ENCODE measurements at places on chromosomes 4 and X.

GRCh38 chr4:102080184-102080583 lies 265.1 kb downstream of the SLC39A8 start:
- DNase-seq = no peak

DNA sequence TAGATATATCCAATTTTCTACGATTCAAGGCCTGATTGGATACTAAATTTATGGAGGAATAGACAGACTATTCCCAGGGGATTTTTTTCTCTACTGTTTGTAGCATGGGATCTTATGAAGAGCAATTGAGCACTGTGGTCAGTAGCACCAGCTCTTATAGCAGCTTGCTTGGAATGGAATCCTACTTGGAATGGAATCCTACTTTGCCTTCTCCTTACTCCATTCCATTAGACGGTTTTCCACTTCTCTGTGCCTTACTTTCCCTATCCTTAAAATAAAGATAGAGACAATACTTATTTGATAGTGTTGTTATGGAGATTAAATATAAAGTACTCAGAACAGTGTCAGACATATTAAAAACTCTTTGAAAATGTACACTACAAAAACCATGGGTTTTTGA lies 133.5 kb downstream of the BTC start:
- DNase-seq = no peak

DNA sequence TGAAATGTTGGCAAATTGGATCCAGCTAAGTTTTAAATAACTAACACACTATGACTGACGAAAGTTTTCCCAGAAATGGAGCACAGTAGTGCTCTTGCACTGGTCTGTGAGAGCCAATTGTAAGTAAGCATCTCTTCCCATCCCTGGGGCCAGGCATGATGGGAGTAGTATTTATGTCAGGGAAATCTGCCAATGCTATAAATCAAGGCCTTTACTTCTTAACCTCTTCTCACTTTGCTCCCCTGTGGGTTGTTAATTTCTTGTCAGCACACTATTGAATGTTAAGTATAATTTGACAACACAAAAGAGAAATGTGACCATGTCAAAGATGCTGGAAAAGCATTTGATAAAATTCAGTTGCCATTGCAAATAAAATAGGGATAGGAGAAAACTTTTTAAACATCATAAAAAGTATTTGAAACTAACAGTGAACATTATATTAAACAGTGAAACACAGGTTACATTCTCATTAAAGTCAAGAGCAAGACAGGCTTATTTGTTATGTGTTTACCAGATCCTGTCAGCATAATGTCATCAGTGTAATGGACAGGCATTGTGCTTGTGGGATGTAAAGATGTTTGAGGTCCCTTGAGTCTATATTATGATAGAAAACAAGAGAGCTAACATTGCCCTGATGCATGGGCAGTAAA lies 5.0 kb downstream of the F8A1 start:
- DNase-seq = no peak

DNA sequence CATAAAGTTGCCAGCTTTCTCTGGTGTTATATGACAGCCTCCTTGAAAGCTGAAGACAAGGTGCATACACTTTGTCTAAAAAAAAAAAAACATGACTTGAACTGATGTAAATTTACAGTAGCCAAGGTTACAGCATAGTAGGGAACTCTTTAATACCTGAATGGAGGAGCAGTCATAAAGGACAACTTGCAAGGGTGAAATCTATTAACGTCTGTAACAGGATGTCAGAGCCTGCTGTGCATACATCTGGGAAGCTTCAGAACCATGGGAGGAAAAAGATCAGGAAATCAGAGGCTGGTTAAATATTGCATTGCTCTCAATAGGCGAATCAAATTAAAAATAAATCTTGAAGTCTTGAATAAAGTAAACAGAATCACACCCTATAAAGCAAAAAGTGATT lies 484.0 kb upstream of the CTSO start:
- DNase-seq = no peak

GRCh38 chr4:6881908-6882307 lies 27.7 kb upstream of the TBC1D14 start:
- DNase-seq = peak; percentile 20

- DNase-seq = no peak
Observed at GRCh38 chrX:9957743-9958142, 9.4 kb upstream of the CLDN34 start.

DNA sequence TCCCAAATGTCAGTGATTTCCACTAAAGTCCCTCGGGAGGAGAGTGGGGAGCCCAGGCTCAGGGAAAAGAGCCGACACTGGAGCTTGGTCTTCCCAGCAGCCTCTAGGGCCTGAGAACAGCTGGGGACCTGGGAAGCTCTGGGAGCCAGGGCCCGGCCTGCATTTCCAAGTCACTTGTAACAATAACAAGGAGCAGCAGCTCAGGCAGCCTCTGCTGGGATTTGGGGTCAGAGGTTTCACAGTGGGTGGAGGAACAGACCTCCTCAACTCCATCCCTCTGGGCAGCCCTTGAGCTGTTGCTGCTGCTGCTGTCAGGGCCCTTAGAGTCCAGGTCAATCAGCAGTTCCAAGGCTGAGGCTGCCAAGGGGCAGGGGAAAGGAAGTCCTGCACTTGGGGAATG lies 11.1 kb downstream of the STARD8 start:
- DNase-seq = no peak

DNA sequence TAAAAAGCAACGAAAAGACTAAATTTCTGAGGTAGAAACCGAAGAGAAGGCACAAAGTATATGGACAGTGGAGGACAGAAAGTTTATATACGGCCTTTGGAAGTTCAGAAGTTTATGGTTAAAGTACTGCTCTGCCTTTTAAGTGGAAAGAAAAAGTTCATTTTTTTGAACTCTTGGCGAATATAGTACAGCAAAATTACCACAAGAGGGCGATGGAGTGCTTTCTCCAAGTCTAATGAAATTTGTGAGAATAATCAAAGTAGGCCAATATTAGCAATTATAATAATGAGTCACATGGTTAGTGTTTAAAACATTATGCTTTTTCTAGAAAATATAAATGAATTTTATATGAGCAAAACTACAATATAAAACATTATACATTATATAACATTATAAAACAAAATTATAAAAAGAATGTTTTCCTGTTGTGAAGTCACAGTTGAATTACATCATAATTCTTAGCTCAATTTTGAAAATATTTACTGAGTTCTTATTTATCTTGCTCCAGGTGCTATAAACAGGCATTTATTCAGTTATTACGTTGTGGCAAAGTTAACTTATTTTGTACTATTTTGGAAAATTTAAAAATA lies 136.2 kb upstream of the BMPR1B start:
- no peak for DNase-seq

- DNase-seq = no peak
Observed at GRCh38 chr4:186134257-186134656, 29.8 kb downstream of the FAM149A start.

- DNase-seq = no peak
Observed at GRCh38 chr4:141102367-141102766, 30.9 kb downstream of the RNF150 start.

DNA sequence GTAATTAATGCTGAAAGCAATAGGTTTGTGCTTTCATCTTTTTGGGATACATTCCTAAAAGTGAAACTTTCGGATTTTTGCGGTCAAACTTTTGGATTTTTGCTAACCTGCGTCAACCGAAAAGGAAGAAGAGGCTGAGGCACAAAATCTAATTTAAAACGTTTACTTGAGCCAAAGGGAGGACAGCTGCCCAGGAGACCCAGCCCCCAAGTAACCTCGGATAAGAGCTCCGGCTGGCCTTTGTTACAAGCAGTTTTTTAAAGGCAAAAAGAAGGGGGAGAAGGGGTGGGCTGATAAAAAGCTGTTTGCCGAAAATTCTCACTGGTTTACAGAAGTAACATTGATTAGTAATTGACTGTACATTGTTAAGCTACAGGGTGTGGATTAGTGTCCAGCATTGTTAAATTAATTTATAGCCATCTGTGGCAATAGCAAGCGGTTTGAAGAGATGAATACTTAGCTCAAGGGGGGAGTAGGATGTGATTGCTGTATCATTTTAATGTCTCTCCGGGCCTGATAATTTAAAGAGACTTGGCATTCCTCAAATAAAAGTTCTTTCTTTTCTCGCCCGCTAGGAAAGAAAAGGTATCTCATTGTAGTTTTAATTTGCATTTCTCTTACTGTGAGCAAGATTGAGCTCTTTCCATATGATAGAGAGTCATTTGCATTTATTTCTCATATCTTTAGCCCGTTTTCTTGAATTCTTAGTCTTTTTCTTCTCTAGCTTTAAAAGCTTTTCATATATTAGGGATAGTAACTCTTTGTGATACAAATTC lies 59.1 kb upstream of the USP9X start:
- no peak for DNase-seq

DNA sequence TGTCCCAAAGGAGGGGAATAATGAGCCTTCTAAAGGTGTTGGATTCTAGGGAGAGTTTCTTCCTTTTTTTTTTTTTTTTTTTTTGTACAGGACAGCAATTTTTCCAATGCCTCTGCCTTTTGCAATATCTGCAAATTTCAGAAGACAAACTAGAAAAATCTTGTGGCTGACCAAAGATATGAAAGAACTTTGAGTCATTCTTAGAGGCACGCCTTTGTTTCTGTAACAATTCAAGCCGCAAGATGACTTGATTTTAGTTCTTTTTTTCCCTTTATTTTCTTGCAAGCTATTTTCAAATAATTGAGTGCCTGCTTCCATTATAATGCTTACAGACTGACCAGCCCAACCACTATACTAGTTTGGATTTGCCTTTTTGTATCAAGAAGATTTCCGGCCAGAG lies 47.6 kb upstream of the UXT start:
- DNase-seq = no peak

DNA sequence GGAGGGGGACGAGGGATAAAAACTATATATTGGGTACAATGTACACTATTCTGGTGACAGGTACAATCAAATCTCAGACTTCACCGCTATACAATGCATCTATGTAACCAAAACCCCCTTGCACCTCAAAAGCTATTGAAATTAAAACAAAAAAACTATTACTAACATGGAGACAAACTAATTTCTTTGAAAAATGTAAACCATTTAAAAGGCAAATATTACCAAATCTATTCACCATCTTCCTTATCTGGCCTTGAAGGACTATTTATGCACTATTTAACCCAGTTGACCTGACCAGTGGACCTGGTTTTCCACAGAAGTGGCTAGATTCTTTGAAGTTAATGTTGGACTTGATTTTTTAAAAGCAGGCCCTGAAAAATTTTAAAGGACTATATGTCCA lies 212.3 kb upstream of the RPS6KA3 start:
- no peak for DNase-seq

- no peak for DNase-seq
Observed at GRCh38 chr4:175412161-175412560, 399.9 kb downstream of the GPM6A start.

- no peak for DNase-seq
Observed at GRCh38 chr4:81648576-81649275, 177.0 kb upstream of the RASGEF1B start.

DNA sequence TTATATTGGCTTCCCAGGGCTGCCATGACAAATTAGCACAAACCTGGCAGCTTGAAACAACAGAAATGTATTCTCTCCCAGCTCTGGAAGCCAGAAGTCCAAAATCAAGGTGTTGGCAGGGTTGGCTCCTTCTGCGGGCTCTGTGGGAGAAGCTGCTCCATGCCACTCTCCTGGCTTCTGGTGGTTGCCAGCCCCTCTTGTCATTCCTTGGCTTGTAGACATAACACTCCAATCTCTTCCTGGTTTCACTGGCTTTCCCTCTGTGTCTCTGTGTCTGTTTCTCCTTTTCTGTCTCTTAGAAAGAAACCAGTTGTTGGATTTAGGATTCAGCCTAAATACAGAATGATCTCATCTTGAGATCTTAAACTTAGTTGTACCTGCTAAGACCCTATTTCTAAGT lies 85.5 kb downstream of the USP46 start:
- no peak for DNase-seq

Measured in liver (tissue), 10 donors.